ENCODE measurements at places on chromosomes 1 and 21.

DNA sequence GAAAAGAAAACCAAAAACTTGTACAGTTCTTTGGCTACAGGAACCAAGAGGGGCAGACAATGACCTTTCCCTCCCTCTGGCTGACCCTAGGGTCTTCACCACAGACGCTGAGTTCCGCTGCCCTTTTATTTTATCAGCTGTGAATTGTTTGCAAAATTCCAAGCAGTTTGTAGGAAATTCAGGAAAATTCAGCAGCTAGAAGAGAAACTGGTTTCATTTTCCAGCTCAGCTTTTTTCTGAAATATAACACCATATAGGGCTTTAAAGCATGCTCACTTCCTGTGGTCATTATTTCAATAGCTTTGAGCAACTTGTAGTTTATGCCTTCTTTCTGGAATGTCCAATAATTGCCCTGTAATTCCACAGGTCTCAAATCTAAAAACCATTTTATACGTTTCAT, 5.5 kb upstream of the PIK3R3 start:
- DNase-seq: no peak

GRCh38 chr1:170460001-170460400, 72.0 kb upstream of the GORAB start:
- DNase-seq: no peak

- no peak for DNase-seq
These were observed 83.0 kb downstream of the ST6GALNAC5 start for GRCh38 chr1:76950306-76950705.

GRCh38 chr1:84757301-84757700, 67.0 kb upstream of the SSX2IP start:
- no peak for DNase-seq

GRCh38 chr1:214401666-214402065, 120.7 kb downstream of the SMYD2 start:
- DNase-seq: no peak

- no peak for DNase-seq
These were observed 140.7 kb upstream of the VAMP3 start for GRCh38 chr1:7630378-7630777.
